ENCODE measurements at places on chromosomes 16 and 17. TPM values are rescaled to one million over a fixed set of nuclear protein-coding genes. Genes with fewer than 3 reads are reported as not detected.

DNA sequence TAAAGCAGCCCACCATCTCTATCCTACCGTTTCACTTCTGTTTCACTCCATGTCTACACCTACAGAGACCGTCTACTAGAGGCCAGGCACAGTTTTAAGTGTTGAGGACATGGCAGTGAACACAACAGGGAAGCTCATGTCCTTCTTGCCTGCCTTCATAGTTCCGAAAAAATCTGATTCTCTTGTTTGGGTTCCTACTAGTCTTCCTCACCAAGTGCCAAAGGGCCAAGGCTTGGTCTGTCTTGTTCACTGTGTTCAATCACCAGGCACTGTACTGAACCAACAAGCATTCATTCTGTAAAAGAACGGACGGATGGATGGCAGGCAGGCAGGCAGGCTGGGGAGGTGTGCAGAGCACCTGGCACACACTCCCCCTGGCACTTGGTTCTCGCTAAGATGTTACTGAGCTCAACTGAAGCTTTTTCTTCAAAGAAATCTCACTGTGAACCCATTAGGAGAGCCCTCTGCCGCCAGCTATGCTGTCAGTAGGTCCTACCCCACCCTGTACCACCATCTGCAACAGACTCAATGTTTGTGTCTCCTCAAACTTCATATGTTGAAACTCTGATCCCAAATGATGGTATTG is 2.5 kb downstream of the DEXI start:
- no peak for DNase-seq

DNA sequence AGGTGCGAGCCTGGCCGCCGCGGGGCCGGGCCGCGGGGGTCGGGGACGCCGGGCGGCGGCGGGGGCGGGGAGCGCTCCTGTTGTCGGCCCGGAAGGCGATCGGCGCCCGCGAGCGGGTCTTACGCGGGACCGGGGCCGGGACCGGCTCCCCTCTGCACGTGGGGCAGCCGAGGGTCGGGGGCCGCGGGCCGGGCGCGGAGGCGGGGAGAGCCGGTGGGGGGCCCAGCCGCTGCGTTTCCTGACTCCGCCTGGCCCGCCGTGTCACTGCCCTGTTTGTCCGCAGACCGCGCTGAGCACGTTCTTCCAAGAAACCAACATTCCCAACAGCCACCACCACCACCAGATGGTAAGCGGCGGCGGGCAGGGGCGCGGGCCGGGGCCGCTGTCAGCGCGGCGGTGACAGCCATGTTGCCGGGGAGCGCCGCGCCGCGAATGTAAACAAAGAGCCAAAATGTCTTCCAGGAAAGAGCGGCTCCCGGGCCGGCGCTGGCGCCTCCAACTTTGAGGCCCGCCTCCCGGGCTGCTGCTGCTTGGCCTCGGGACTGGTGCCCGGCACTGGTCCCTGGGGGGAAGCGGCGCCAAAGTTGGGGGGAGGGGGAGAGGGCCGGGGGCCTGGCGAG is 586 bp downstream of the UBALD2 start:
- DNase-seq: no peak

Gene GAST
- polyA plus RNA-seq: not detected

GRCh38 chr17:78137392-78138203 is 7.0 kb downstream of the TMC8 start:
- DNase-seq: no peak

Gene ABCC3
- polyA plus RNA-seq: 0.39 TPM

Gene MON1B
- 11.5 TPM for polyA plus RNA-seq

DNA sequence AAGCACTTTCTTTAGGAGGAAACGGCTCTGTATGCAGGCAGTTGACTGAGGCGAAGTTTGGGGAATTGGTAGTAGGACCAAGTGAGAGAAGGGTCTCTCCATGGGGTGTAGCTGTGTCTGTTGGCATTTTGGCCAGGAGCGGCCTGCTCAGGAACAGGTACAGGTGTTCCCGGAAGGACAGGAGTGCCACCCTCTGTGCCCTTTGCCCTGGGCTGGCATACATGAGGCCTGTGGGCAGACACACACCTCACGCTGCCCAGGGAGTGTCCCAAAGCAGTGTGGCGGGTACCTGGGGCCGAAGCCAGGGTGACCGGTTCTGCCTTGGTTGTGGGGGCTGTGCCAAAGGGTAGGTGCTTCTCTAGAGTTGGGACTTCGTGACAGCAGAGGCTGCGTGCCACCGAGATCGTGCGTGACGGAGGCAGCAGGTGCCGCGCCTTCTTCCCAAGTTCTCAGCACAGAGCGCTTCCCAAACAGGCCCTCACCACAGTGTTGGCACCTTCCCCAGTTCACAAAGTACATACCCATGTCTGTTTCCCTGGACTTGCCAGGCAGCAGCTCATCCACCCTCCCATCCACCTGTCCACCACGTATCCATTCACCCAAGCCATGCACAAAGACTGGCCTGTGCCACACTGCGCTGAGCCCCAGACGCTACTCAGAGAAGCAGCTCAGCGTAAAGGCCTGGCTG is 19.9 kb upstream of the TCF25 start:
- no peak for DNase-seq

DNA sequence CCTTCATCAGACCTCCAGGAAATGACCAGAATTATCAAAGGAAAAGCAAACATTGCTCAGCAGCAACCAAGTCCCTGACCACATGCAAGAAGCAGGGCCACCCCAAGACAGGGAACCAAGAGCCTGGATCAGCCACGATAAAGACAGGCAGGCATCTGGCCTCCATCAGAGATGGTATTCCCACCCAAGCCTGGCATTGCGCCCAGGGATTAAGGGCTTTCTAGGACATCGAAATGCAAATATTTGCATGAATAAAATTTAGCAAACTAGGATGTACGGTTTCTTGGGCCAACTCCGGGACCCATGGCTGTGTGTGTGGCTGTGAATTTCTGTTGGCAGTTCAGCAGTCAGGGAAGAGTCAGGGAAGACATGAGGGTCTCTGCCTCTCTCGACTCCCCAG is 241.4 kb upstream of the DYNLRB2 start:
- no peak for DNase-seq

DNA sequence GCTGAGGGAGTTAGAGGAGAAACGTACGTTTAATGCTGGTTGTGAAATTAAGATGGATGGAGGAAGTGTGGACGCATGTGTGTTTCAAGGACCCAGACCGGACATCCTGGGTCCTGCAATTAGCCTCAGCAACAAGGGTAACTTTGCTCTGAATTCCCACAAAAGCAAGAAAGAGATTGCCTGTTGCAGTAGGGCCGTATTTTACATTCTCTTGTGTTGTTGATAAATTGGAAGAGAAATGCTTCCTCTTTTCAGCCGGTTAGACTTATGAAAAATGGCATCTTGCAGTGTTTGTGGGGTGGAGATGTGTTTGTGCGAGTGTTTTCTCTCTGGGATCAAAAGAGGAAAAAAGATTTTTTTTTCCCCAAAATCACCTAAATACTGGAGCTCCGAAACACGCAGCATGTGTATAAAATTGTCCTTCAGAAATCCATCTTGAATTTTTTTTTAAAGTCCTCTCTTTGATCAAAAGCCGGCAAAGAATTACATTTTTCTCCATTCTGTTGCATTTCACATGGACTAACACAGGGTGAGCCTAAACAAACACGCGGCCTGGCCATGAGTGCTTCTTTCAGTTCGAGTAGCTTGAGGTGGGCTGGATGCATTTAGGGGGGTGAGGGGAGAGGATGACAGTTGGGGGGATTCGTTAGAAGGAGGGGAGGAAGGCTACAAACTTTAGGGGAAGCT is 251.6 kb downstream of the C16orf95 start:
- DNase-seq: no peak

Gene MYH1
- 12.1 TPM for polyA plus RNA-seq

Data from forelimb muscle (tissue), 1 donor.